Activated CD8-positive, alpha-beta memory T cell treated with anti-CD3 and anti-CD28 coated beads for 48 hours (primary cell): ENCODE measurements at places on chromosomes 7 and 10.

- DNase-seq = no peak
These were observed 29.9 kb upstream of the RHEB start for GRCh38 chr7:151549644-151550043.

GRCh38 chr7:39757604-39758003 is 134.2 kb downstream of the RALA start:
- no peak for DNase-seq

GRCh38 chr7:100489824-100490223 is 6.1 kb downstream of the NYAP1 start:
- no peak for DNase-seq

GRCh38 chr7:32289651-32290414 is 200.3 kb downstream of the LSM5 start:
- no peak for DNase-seq
